ENCODE measurements at places on chromosomes 5 and 9.
A peak's percentile ranks its signal among the peaks of the same experiment; 100 is the strongest.

- DNase-seq, result no peak
Measured at GRCh38 chr5:56598941-56599340, 216.4 kb upstream of the MAP3K1 start.

DNA sequence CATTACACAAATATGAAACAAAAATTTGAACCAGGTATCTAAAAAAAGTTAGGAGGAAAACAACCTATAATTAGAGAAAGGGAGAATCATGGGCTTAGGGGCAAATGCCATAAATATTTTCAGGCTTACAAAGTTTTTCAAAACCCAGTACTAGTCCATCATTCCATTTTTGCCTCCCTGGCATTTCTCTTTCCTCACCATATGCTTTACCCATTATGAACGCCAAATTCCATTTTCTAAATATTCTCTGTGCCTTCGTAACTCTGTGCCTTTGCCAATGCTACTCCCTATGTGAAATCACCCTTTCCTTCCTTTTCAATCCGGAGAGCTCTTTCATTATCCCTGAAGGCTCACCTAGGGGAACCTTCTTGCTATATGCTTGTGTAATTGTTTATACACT is 434.1 kb downstream of the ZSWIM6 start:
- DNase-seq, result no peak

DNA sequence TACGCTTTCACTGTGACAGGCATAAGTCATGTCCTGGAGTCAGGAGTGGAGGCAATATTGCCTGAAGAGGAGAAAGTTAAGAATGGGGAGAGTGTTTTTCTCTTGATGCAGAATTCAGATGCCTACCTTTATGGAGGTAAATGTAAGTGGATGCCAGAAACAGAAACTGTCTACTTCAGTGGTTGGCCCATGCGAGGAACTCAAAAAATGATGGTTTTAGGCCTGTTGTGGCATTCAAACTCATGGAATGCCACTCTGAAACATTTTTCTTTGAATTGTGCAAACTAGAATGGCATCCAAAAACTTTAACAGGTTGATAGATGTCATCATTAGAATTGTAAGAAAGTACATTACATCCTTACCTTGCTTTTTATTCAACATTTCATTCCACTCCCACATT is 47.7 kb upstream of the NTRK2 start:
- DNase-seq, result no peak

DNA sequence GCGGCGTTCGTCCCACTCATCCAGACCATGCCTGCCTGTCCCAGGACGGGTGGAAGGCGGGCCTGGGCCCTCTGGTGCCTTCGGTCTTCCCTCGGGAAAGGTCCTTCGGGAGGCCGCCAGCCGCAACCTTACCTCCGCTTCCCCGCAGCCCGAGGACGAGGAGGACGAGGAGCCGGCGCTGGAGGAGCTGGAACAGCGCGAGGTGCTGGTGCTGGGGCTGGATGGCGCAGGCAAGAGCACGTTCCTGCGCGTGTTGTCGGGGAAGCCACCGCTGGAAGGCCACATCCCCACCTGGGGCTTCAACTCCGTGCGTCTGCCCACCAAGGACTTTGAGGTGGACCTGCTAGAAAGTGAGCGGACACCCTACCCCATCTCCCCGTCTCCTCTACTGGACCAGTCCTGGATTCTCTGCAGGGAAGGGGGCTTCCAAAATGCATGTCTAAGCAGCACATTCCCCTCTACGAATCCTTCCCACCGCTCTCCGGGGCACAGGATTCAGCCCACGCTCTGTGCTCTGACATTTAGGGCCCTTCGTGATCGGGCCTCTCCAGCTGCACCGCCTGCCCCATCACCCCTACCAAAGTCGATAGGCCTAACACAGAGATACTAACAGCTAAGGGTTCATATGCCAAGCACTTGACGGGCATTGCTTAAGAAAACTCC is 1.1 kb downstream of the ARL10 start:
- DNase-seq, result no peak

- DNase-seq, result no peak
Measured at GRCh38 chr5:108046955-108047670, 334.8 kb downstream of the FBXL17 start.

GRCh38 chr9:38619556-38620447 is 594 bp downstream of the ANKRD18A start:
- DNase-seq, result peak; percentile 40

DNA sequence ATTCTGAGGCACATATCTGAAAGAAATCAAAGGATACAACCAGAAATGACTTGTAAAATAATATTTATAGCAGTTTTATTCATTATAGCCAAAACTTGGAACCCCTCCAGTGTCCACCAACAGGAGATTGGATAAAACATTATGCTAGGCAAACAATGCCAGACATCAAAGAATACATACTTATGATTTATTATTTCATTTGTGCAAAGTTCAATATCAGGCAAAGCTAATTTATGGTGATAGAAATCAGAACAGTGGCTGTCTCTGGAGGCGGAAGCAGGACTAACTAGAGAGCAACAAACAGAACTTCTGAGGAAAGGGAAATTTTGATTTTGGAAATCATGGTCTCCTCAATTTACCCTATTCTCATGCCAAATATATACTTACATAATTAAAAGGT is 193.1 kb downstream of the ICE1 start:
- DNase-seq, result no peak

GRCh38 chr9:135301271-135302263 is 178.0 kb upstream of the PPP1R26 start:
- DNase-seq, result no peak

- no peak for DNase-seq
Measured at GRCh38 chr5:1175015-1175414, 26.4 kb upstream of the SLC6A19 start.

GRCh38 chr5:146410272-146410671 is 36.9 kb upstream of the TCERG1 start:
- DNase-seq, result no peak

GRCh38 chr9:114643896-114644295 is 13.7 kb downstream of the TEX53 start:
- DNase-seq, result no peak

GRCh38 chr5:109614301-109614700 is 75.4 kb upstream of the MAN2A1 start:
- no peak for DNase-seq

DNA sequence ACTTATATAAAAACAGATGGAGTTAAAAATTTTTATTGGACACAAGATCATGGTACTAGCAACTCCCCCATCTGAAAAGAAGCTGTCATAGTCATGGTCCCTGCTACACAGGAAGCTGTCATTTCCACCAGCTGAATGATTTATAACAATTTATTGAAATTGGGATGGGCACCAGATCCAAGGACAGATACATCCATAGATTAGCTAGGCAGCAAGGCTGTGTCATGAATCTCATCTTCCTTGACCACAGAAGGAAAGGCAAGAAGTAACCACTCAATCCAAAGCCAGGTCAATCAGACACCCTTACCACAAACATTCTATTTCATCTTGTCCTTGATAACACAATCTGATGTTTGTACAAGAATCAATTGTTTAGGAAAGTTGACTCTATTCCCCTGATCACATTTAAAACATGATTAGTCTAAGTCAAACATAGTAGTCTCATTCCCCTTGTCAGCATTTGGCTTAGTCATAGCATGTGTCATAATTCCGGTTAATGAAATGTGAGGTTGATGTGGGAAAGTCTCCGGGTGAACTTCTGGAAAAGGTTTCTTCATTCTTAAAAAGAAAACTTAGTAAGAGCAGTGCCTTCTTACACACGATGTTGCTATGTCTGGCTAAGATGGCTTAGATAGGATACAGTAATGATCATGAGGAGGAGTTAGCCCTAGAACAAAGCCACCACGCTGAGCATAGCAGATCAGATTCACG is 462.6 kb upstream of the PAPPA start:
- DNase-seq, result no peak

- no peak for DNase-seq
Measured at GRCh38 chr5:176529116-176529740, 8.0 kb downstream of the RNF44 start.

GRCh38 chr5:97150401-97150800 is 8.0 kb upstream of the LIX1 start:
- DNase-seq, result no peak

- DNase-seq, result no peak
Measured at GRCh38 chr5:9466697-9467096, 79.2 kb downstream of the SEMA5A start.

DNA sequence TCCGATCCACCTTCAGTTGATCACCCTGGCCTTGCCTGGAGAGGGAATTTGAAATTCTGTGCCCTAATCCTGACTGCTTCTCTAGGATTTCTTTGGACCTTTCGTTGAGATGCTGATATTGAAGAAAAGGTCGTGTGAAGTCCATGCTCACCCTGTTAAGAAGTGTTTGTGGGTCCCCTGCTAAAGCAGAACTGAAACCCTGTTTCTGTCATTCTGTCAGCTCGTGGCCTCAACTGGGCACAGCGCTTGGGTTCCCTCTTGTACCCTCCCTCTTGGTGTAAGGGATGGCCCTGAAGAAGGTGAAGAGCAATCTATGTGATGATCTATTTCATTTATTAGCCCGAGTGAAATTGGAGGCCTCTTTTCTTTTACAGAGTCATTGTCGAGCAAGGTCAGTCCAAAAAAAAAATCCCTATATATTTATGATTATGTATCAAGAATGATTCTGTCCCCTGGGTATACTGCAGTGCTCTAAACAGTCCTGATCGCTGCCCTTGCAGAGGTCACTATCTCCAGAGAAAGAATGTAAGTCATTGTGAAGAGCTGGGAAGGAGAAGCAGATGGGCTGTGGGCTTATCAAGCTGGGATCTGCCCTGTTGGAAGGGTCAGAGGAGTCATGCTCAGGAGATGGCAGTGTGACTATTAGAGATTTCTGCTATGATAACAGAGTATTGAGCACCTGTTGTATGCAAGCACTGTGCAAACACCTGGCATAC is 56.1 kb downstream of the WWC1 start:
- no peak for DNase-seq

GRCh38 chr5:135543485-135544304 is 7.9 kb upstream of the NEUROG1 start:
- DNase-seq, result no peak

DNA sequence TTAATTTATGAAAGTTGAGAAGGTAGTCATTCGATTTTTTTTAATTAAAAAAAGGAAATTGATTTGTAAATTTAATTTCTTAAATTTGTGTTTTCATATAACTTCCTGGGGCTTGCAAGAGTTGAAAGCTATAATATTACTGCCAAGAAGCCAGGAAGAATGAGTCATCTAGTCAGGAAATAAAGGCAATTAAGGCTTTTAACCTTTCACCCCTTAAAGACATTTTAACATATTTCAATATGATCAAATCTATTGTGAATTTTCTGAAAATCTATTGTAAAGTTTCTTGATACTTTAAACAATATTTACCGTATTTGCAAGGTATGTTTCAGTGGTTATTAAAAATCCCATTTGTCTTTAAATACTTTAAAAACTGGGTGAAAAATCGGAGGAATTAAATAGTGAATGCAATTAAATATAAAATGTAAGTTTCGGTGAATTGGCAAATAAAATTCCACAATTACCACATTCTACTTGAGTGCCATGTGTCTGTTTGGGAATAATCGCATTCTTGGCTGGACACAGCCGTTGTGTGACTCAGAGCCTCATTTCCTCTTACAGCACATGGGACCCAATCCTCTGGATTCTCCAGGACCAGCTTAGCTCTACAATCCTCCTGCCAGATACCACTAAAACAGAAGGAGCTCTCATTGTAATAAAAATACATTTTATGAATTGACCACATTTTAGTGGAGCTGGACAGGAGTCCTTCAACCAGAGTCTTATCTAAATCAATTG is 310.7 kb downstream of the HCN1 start:
- DNase-seq, result no peak

DNA sequence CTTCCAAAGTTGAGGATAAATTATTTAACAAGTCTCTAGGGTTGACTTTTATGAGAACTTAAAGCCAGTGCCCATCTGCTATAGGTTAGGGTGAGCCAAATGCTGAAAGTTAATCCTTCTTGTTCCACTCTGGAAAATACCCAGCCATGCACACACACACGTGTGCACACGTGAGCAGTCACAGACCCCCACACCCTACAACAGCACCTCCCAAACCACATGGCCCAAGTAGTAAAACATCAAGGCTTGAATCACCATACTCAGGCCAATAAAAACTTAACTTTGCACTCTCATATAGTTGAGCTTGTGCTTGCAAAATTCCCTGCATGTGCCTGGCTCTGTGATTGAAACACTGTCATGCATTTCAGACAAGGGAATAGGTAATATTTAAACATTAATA is 467.6 kb downstream of the ARHGEF28 start:
- DNase-seq, result no peak

- no peak for DNase-seq
Measured at GRCh38 chr5:112316006-112316405, 103.1 kb downstream of the EPB41L4A start.

DNA sequence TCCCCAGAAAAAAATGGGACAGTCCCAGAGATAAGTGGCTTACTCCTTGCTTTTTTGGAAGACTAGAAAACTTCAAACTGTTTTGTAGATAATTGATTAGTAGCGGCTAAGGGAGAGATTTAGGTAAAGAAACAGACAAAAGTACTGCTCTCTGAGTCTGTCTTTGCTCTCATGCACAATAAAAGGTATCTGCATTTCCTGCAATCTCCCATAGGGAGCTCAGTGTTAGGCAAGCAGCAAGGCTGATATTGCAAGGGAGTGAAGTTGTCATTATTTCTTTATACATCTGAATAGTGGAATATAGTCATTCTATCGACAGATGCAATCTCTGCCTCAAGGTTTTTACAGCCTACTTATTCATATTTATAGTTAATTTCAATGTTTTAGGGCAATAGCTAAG is 54.9 kb upstream of the CAMK4 start:
- DNase-seq, result no peak

DNA sequence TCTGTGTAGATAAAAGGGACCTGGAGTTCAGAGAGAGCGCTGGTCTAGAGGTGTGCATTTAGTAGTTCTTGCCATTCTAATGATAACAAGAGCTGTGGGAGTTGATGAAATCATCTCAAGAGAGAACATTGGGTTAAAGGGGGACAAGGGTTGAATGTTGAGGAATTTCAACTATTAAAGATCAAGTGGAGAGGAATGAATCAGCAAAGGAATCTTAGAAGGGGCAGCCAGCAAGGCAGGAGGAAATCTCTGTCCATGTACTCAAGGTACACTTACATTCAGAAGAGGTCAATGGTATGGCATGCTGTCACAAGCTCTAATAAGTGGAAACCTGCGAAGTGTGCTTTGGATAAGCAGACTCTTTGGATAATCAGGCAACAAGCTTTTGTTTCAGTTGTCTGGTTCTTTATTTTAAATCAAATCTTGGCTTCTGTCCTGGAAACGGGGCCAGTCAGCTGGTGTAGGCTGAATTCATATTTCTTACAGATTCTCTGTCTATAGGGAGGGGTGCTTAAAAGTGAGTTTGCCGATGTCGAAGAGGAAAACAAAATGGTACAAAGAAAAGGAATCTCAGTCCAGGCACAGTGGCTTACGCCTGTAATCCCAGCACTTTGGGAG is 320.5 kb upstream of the CD180 start:
- DNase-seq, result no peak

GRCh38 chr9:17003576-17004240 is 131.1 kb upstream of the CNTLN start:
- DNase-seq, result no peak

- no peak for DNase-seq
Measured at GRCh38 chr5:35197351-35197750, 32.9 kb downstream of the PRLR start.

- no peak for DNase-seq
Measured at GRCh38 chr5:612498-613424, 621 bp downstream of the CEP72 start.

Data from CD4-positive, alpha-beta T cell treated with Interleukin-6 for 4 hours (primary cell).